ENCODE measurements at places on chromosomes 13 and 19. TPM values are rescaled to one million over a fixed set of nuclear protein-coding genes. Genes with fewer than 3 reads are reported as not detected.

DNA sequence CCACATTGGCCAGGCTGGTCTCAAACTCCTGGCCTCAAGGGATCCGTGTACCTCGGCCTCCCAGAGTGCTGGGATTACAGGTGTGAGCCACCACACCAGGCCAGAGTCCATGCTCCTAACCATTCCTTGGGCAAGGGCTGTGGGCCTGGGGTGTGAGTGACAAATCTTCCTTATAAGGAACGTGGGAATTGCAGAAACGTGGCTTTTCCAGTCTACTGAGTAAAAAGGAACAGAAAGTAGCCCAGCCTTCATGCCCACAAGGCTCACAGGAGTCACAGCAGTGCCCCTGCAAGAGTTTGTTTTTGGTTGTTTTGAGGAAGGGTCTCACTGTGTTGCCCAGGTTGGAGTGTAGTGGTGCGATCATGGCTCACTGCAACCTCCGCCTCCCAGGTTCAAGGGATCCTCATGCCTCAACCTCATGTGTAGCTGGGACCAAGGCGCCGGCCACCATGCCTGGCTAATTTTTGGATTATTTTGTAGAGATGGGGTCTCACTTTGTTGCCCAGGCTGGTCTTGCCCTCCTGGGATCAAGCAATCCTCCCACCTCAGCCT is 5.1 kb downstream of the MYPOP start:
- peaks cover 12% of the 10 kb centered on the region for H3K4me1 ChIP-seq
- peaks cover 9% of the 10 kb centered on the region for H3K36me3 ChIP-seq

- H3K4me3 ChIP-seq = no peak overlapping the region
- peaks cover 19% of the 10 kb centered on the region for H3K4me1 ChIP-seq
- H3K36me3 ChIP-seq = no peaks in the 10 kb centered on the region
- H3K27ac ChIP-seq = no peak overlapping the region
- H3K27me3 ChIP-seq = no peaks in the 10 kb centered on the region
- no peak for DNase-seq
Measured at GRCh38 chr19:31312009-31312676, 37.1 kb downstream of the TSHZ3 start.

GRCh38 chr19:49448432-49448786 is 3.2 kb downstream of the PIH1D1 start:
- H3K4me1 ChIP-seq = peaks cover 10% of the 10 kb centered on the region
- no peaks in the 10 kb centered on the region for H3K36me3 ChIP-seq
- H3K27me3 ChIP-seq = no peaks in the 10 kb centered on the region
- DNase-seq = no peak

GRCh38 chr19:16018106-16018755 is 58.1 kb upstream of the TPM4 start:
- no peaks in the 10 kb centered on the region for H3K4me1 ChIP-seq
- no peak overlapping the region for H3K27ac ChIP-seq

- no peaks in the 10 kb centered on the region for H3K27me3 ChIP-seq
- DNase-seq = no peak
Measured at GRCh38 chr13:109273326-109273751, 513.0 kb downstream of the IRS2 start.

- no peaks in the 10 kb centered on the region for H3K4me1 ChIP-seq
- no peaks in the 10 kb centered on the region for H3K27me3 ChIP-seq
- no peak overlapping the region for H3K27ac ChIP-seq
- no peaks in the 10 kb centered on the region for H3K36me3 ChIP-seq
- H3K4me3 ChIP-seq = no peak overlapping the region
- DNase-seq = peak; percentile 38
Measured at GRCh38 chr19:17654993-17655392, 33.2 kb downstream of the UNC13A start.

GRCh38 chr19:18165794-18166544 is 7.6 kb upstream of the IFI30 start:
- peaks cover 14% of the 10 kb centered on the region for H3K4me1 ChIP-seq
- no peaks in the 10 kb centered on the region for H3K27me3 ChIP-seq
- no peak for DNase-seq
- no peak overlapping the region for H3K27ac ChIP-seq
- peaks cover 25% of the 10 kb centered on the region for H3K36me3 ChIP-seq

MBD3L2 gene
- not detected for total RNA-seq
